ENCODE measurements at places on chromosomes 13 and 19. TPM values are rescaled to one million over a fixed set of nuclear protein-coding genes. Genes with fewer than 3 reads are reported as not detected.

The PLEKHJ1 gene
- total RNA-seq, result 94.8 TPM

The SIGLECL1 gene
- total RNA-seq, result not detected

The SERP2 gene
- total RNA-seq, result 1.2 TPM

The ZIK1 gene
- 0.46 TPM for total RNA-seq

- no peaks in the 10 kb centered on the region for H3K27me3 ChIP-seq
- peak overlapping the region; percentile 36 for H3K4me3 ChIP-seq
- H3K27ac ChIP-seq, result peak overlapping the region; percentile 67
- H3K36me3 ChIP-seq, result no peaks in the 10 kb centered on the region
- H3K4me1 ChIP-seq, result peaks cover 11% of the 10 kb centered on the region
These were observed 35.0 kb upstream of the PNMA8B start for GRCh38 chr19:46530636-46531035.

All from PC-3 (cell line).